ENCODE measurements at places on chromosomes 7 and 10.

- DNase-seq: no peak
Measured at GRCh38 chr7:151118108-151119054, 32.1 kb downstream of the AGAP3 start.

GRCh38 chr7:11726001-11726793 lies 105.8 kb downstream of the THSD7A start:
- no peak for DNase-seq

GRCh38 chr7:116521046-116521664 lies 3.7 kb upstream of the CAV1 start:
- no peak for DNase-seq

DNA sequence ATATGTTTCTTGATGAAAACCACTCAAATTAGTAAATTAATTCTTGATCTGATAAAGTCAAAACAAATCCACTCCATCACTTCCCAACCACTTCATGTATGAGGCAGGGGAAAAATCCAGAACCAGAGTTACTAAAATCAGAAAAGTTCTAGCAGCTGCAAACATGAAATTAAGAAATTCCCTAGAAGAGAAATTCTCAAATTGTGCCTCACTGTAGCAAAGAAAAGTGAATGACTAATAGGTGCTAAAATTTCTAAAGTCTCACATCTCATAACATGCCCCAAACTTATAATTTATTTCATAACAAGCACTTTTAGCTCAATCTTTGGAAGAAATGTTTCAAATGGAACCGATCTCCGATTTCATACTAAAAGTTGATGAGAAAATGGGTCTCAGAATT lies 345.0 kb upstream of the AOAH start:
- no peak for DNase-seq

- DNase-seq: peak; percentile 52
Measured at GRCh38 chr7:144835155-144835611, 670 bp downstream of the TPK1 start.

DNA sequence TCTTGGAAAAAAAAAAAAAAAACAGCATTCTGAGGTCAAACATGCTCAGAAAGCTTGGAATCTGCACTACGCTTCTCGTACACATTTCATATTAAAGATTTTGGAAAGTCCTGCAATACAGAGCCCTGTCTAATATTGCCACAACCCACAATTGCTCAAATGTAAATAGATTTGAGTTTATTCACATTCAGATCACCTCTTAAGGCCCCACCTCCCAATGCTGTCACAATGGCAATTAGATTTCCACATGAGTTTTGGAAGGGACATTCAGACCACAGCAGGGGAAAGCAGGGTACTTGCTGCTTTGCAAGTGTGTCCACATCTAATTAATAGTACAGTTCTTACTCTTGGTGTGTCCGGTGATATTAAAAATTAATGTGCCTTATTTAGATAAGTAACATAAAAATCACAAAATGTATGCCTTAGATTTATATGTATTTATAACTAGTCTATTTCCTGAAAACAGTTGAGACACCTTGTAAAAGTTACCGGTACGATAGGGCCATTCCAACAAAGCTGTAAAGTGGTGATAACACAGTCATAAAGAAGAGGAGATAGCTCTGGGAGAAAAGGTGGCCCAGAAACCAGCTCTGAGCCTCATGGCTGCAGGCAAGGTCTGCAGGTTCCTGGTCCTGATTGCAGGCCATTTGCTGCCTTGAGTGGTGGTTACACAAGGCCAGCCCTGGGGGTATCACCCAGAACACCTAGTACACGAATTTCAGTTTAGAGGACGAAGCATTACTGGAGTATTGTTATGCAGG lies 27.9 kb downstream of the EGFR start:
- no peak for DNase-seq

DNA sequence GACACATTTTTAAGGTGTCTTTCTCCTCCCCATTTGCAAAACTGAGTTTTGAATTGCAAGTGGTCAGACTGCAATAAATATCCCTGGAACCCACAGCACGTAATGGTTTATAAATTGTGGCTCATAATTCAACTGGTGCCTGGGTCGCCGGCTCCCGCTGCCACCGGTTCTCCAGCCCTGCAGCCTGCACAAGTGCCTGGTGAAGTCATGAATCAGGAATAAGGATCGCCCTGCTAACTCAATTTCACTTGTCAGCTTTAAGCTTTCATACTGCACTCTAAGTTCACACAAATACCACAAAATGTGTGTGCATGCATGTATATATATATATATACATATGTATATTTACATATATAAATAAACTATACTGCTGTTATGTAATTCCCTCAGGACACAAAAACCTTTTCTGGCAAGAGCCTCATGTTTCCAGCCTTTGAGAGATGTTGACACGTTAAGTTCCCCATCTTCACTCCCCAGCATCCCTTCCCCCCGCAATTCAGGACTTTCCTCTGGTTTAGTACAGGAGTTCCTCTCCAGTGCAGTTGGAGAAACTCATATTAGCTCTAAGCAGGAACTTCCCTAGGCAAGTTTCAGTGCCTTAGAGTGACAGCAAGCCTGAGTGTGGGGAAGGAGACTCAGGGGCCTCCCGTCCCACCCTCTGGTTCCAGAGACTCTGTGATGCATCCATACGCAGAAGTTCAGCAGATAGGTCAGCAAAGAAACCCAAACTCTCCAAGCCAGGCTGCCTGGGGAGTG lies 129.2 kb upstream of the UNC5B start:
- no peak for DNase-seq

GRCh38 chr7:129828989-129829736 lies 123.6 kb downstream of the UBE2H start:
- no peak for DNase-seq

DNA sequence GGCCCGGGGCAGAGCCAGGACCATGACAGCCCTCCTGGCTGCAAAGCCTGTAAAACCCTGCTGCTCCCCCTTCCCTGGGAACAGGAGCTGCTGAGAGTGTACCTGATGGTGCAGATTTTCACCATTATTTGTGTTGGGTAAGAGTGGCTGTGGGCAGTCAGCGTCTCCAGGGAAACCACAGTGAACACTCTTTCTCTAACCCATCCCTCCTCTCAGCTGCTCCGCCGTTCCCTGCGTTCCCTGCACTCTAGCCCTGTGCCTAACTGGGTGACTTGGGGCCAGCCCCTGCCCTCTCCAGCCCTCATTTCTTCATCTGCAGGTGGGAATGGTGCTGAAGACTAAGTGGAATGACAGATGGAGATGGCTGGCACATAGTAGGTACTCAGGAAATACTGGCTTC lies 75.9 kb upstream of the PCBD1 start:
- DNase-seq: no peak

- DNase-seq: no peak
Measured at GRCh38 chr7:50791938-50792341, 9.2 kb upstream of the GRB10 start.

DNA sequence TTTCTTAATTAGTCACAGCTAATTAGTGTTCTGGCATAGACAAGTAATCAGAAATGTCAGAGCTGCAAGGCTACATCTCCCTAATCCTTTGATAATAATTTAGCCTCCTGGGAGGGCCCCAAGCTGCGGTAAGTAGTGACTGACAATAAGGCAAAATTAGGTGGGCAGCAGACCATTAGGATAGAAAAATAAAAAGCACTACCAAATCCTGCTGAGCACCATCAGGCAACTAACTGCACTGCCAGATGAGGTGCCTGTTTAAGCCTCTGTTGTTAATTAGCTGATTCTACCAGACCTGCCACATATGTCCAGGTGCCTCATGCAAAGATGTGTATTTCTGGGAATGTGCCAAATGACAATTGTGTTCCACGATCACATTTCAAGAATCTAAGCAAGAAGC lies 32.5 kb upstream of the FEZF1 start:
- DNase-seq: no peak

DNA sequence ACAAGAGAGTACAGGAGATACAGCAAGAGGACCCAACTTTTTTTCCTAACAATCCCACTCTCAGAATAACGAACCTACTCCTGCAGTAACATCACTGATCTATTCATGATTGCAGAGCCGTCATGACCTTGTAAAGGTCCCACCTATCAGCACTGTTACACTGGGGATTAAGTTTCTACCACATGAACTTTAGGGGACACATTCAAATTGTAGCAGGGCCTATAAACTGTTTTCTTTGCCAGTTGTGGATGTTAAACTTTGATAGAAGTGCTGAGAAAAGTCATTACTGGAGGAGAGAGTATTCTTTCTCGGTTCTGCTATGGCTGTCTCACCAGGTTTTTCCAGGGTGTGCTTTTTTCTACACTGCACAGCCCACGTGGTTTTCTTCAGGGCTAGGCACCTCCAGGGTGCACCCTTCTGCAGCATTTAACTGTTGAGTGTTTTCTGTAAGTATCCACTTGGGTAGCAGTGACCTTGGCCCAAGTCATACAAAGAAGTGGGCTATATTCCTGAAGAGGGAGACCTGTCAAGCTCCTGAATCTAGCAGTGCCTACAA lies 131.6 kb upstream of the AHR start:
- no peak for DNase-seq

DNA sequence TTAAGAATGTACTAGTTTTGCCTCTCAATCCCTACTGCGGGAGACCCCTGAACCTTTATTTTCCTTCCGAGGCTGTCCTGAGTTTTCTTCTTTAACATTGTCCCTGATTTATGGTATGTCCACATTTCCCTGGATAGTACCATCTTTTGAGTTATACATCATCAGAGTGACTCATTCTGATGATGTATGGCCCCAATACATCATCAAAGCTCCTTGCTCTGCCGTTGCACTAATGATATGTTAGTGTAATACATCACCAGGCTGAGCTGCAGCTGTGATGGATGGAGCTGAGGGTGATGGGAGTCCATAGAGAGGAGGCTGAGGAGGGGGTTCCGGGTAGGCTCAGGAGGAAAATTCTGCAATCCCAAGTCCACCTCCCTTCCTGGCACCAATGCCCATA lies 986.5 kb downstream of the KCNMA1 start:
- no peak for DNase-seq

- no peak for DNase-seq
Measured at GRCh38 chr7:143003393-143004051, 23.4 kb downstream of the OR9A2 start.

- DNase-seq: no peak
Measured at GRCh38 chr7:11753433-11753832, 78.6 kb downstream of the THSD7A start.

GRCh38 chr7:71705901-71706596 lies 574.1 kb downstream of the GALNT17 start:
- no peak for DNase-seq

- DNase-seq: no peak
Measured at GRCh38 chr10:93437086-93437945, 44.8 kb downstream of the MYOF start.

GRCh38 chr7:101428093-101428866 lies 65.6 kb downstream of the COL26A1 start:
- no peak for DNase-seq
